ENCODE measurements at places on chromosomes 6 and 20. TPM values are rescaled to one million over a fixed set of nuclear protein-coding genes. Genes with fewer than 3 reads are reported as not detected.
A peak's percentile ranks its signal among the peaks of the same experiment; 100 is the strongest.

GRCh38 chr20:62364911-62365736, 2.0 kb downstream of the LAMA5 start:
- DNase-seq: no peak

DNA sequence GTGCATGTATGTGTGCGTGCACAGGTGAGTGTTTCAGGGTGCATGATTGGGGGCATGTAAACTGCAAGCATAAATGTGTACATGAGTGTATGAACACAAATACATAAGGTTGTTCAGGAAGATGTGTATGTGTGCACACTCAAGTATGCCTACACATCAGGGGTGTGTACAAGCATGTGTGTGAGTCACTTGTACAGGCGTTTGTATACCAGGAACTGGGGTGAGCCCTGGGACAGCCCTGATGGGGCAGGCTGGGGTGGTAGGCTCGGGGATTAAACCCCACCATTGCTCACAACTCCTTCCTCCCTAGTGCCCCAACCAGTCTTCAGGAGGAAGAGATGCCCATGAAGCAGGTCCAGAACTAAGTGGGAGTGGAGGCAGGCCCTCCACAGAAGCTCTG, 4.3 kb downstream of the CRIP3 start:
- no peak for DNase-seq

Gene RAB44
- 0.05 TPM for polyA plus RNA-seq

DNA sequence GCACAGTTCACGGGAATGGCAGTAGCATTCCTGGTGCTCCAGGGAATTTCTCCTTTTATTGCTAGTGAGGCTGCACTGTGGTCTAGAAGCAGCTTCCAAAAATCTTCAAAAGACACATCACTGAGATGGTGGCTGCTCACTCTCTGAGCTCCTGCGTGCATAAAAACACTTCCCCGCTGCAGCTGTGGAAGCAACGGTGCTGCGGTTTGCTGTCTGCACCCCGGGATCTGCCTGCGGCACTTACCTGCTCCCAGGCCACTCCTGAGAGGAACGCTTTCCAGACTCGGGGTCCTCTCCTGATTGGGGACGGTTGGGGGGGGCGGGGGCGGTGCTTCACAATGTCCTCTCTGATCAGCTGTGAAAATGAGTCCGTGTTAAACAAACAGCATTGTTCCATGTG, 77.9 kb downstream of the TMEM242 start:
- DNase-seq: no peak

Gene TSBP1
- polyA plus RNA-seq: not detected

GRCh38 chr6:128493877-128494276, 26.5 kb downstream of the PTPRK start:
- no peak for DNase-seq

DNA sequence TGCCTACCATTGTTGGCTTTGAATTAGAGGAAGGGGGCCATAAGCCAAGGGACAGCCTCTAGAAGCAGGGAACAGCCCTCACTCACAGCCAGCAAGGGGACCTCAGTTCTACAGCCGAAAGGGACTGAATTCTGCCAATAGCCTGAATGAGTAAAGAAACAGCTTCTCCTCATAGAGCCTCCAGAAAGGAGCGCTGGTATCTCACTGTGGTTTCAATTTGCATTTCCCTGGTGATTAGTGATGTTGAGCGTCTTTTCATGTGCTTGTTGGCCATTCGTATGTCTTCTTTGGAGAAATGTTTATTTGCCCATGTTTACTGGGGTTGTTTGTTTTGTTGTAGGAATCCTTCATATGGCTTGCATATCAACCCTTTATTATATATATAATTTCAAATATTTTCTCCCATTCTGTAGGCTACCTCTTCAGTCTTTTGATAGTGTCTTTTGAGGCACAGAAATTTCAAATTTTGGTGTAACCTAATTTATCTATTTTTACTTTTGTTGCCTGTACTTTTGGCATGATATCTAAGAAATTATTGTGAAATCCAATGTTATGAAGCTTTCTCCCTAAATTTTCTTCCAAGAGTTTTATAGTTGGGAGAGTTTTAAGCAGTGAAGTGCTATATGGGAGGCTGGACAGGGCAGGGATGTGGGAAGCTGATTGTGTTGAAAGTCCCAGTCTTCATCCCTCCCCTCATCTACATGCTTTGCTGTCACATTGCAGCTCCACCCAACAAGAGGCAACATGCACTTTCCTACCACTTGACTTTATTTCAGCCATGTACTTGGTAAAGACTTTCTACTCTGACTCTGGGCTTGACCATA, 82.3 kb upstream of the SHLD1 start:
- DNase-seq: no peak

Gene RPS10
- polyA plus RNA-seq: 1,783 TPM

Gene LRRC73
- polyA plus RNA-seq: 0.61 TPM

DNA sequence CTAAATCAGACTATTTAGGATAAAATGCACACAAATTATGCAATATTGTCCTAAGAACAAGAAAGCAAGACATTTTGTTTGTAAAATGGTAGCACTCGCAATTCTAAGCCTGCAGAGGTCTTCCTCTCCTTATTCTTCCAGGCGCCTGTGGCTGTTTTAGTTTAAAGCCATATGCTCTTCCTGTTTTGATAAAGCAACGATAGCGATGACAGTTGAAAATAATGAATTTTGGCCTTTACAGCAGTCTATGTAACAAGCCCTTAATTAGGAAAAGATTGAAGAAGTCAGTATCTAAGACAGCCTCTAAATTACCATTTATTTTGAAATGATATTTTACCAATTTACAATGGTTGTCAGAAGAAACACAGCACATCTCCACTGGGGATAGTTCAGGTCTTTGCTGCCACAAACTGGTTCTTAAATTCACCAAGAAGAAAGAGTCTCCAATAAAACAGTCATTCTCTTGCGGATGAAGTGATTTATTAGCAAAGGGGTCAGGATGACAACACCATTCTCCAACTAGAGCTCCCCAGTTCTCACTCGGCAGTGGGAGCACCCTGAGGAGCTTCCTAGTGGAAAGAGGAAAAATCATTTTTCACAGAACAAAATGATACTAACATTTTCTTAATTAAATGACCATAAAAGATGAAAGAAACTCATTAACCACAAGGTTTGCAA, 21.4 kb downstream of the UBE3D start:
- DNase-seq: no peak

DNA sequence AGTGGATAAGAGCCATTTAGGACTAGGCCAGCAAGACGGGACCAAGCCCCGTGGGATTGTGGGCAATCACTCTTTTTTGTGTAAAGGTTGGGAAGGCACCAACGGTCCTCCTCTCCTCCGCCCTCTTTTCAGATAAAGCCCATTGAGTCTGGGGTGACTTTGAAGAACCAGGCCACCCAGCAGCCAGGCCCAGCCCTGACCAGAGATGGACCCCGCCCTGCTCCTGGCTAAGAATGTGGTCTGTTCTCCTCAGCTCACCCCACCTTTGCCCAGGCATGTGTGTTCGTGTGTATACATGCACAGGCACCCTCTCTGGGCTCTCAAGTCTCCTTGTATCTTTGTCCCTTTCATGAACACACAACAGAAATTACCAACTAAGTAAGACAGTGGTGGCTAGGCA, 9.1 kb downstream of the SDC4 start:
- DNase-seq: no peak

GRCh38 chr20:50027611-50028105, 44.9 kb downstream of the SNAI1 start:
- peak; percentile 84 for DNase-seq

DNA sequence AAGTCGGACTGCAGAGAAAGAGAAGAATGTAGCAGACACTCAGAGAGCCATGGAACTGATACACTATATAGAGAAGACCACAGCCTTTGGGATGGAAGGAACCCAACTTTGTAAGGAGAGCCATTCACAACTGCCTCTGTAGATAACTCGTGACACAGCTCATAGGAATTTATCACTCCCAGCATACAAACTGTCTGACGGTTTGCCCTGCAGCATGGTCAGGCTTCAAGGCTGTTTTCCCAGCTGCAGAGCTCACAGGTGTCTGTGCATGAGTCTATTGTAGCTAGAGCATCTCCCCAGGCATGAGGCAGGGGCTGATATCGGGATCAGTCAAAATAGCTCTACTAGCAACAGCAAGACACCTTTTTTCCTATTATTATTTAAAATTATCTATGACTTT, 130.5 kb upstream of the DTNBP1 start:
- no peak for DNase-seq

DNA sequence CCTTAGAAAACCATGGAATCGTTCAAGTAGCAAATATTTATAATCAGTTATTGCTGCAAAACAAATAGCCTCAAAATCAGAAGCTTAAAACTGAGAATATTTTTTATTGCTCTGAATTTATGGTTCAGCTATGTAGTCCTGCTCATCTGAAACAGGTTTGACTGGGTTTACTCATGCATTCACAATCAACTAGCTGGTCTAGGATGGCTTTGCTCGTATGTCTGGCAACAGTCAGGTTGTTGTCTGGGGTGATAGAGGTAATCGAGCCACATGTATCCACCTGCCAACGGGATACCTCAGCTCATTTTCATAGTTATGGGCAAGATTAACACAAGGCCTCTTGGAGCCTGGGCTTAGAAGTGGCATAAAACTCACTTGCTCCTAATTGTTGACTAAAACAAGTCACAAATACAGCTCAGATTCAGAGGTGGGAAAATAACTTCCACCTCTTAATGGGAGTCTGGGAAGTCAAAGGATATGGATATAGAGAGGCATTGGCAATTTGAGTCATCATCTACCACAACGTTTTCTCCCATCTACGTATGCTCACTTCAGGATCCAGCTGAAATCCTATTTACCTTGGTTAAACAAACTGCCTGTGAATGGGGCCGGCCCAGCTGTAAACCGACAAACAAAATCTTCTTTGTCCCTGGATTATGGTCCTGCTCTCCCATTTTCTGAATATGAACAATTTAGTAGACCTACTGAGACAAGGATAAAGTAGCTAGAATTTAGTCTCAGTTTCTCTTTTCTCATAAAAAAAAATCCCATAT, 54.5 kb upstream of the TENT5A start:
- no peak for DNase-seq

DNA sequence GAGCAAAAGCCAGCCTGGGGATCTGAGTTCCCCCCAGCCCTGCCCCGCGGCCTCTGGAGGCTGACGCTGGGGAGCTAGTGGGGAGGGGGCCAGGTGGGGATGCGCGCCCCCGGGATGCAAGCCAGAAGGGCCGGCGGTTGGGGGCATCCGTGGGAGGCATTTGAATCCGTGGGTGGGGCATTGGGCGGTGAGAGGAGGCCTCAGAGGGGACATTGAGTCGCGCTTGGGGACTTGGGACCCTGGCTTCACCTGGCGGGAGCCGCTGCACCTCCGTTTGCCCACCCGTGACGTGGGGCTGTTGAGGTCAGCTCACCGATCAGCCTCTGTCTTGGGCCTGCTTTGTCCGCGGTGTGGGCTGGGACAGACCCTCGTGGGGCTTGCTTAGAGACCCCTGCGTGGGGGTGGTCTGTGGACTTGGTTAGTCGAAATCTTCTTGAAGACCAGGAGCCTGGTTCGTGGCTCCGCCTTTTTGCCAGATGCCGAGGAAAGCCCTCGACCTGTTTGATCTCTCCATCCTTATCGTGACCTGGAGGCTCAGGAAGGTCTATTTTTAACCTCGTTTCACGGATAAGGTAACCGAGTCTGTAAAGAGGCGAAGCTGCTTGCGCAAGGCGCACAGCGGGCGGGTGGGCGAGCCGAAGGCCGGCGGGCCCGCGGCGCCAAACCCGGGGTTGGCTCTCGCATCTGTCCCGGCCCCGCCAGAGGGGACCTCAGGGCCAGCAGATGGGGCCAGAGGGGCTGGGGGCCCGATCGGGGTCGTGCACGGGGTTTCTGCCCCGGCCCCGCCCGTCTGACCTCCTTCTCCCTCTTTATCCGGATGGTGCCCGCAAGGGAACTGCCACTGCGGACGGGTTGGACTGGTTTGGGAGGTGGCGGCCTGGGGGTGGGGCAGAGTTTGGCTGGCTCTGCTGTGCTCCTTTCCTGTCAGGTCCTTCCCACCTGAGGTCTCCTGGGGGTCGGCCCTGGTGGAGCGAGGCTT, 8.3 kb downstream of the FAM110A start:
- DNase-seq: no peak

Measured in A549 (cell line).